PC-9 (cell line): ENCODE measurements at places on chromosomes 2 and 18. TPM values are rescaled to one million over a fixed set of nuclear protein-coding genes. Genes with fewer than 3 reads are reported as not detected.

CLHC1 gene
- total RNA-seq = 20.5 and 27.1 TPM in 2 replicates

DNA sequence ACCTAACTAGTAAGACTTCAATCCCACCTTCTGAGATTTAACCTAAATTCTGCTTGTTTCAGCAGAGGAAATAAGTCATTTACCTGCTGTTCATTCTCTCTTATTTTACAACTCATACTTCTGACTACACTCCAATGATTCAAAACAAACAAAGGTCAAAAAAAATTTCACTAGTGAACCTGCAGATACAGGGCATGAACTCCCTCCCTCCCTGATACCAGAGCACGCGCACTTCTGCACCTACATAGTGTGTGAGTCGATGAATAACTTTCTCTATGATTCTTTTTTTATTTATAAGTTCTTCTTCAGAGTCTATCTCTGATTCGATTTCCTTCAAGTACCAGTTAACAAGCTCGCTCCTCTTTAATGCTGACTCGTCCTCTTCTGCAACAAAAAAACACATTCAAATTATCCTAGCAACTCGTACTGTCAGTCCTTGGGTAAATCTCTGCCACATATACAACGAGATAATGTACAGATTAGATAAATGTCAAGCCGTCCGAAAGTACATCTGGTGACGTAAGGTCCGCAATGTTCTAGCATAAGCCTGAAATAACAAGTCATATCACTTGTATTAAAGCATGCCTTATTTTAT, 7.4 kb upstream of the LCT start:
- peaks cover 9% of the 10 kb centered on the region; the same call in 1 of the 2 replicates for H3K36me3 ChIP-seq
- no peaks in the 10 kb centered on the region for H3K27me3 ChIP-seq
- H3K4me1 ChIP-seq = no peaks in the 10 kb centered on the region
- H3K4me3 ChIP-seq = no peak overlapping the region

- no peak overlapping the region for H3K27ac ChIP-seq
- no peaks in the 10 kb centered on the region for H3K27me3 ChIP-seq
- H3K36me3 ChIP-seq = no peaks in the 10 kb centered on the region
- DNase-seq = no peak
Observed at GRCh38 chr2:181602017-181602416, 54.9 kb downstream of the CERKL start.

- peaks cover 20% of the 10 kb centered on the region for H3K4me1 ChIP-seq
- H3K27ac ChIP-seq = peak overlapping the region; percentile 62
- no peak overlapping the region for H3K4me3 ChIP-seq
- H3K36me3 ChIP-seq = no peaks in the 10 kb centered on the region
- no peaks in the 10 kb centered on the region for H3K27me3 ChIP-seq
Observed at GRCh38 chr2:152513681-152514080, 178.7 kb downstream of the FMNL2 start.

DNA sequence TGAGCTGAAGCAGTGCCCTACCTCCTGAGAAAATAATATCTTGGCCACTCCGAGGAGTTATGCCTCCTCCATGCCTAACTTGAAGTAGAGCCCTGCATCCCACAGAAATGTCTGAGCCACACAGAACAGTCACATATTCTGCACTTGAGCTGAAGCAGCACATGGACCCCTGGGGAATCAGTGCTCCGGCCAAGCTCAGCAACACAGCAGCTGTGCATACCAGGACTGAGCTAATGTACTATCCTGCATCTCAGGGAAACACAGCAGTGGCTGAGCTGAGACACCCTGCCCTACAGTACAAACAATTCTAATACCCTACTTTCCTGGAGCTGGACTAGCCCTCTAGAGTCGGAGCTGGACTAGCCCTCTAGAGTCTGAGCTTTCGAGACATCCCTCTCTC, 166.9 kb downstream of the ZNF516 start:
- H3K36me3 ChIP-seq = no peaks in the 10 kb centered on the region
- no peak overlapping the region for H3K27ac ChIP-seq
- peaks cover 40% of the 10 kb centered on the region; the same call in 1 of the 2 replicates for H3K27me3 ChIP-seq

NPPC gene
- total RNA-seq = not detected in 2 replicates

OTOS gene
- not detected in 2 replicates for total RNA-seq

DNA sequence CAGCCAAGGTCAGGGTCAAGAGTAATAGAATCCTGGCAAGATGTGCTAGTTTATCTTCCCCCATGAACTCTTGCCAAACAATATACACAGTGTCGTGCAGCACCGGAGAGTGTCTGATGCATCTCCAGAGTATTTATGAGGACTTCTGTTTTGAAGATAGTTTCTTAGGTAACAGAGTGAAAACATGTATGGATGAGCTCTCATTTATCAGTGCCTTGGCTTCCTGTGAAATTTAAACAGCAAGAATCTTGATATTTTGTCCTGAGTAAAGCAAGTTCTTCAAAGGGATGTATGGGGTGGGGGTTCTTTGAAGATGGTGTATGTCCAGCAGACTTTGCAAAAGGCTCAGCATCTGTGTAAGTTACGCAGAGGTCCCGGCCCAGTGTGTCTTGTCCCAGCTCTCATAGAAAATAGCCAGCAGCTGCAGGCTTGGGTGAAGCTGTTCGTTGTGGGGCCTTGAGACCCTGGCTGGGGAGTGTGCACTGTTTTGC, 361.0 kb upstream of the NT5C1B start:
- no peaks in the 10 kb centered on the region for H3K36me3 ChIP-seq
- H3K27me3 ChIP-seq = no peaks in the 10 kb centered on the region
- DNase-seq = peak; percentile 19
- peaks cover 34% of the 10 kb centered on the region for H3K4me1 ChIP-seq
- no peak overlapping the region for H3K4me3 ChIP-seq
- H3K27ac ChIP-seq = no peak overlapping the region

GRCh38 chr2:111676291-111676822, 207.6 kb downstream of the ANAPC1 start:
- no peaks in the 10 kb centered on the region for H3K27me3 ChIP-seq
- H3K36me3 ChIP-seq = no peaks in the 10 kb centered on the region
- no peak for DNase-seq
- no peak overlapping the region for H3K27ac ChIP-seq
- H3K4me1 ChIP-seq = no peaks in the 10 kb centered on the region

TTN gene
- not detected in 2 replicates for total RNA-seq

DLGAP1 gene
- 0.13 TPM in 1 of 2 replicates, not detected in the other for total RNA-seq

- H3K27me3 ChIP-seq = no peaks in the 10 kb centered on the region
- peaks cover 11% of the 10 kb centered on the region for H3K4me1 ChIP-seq
- no peak for DNase-seq
- no peaks in the 10 kb centered on the region for H3K36me3 ChIP-seq
- no peak overlapping the region for H3K4me3 ChIP-seq
Observed at GRCh38 chr2:152050341-152050740, 48.5 kb downstream of the CACNB4 start.

TMEM214 gene
- total RNA-seq = 60.9 and 65.6 TPM in 2 replicates

DNA sequence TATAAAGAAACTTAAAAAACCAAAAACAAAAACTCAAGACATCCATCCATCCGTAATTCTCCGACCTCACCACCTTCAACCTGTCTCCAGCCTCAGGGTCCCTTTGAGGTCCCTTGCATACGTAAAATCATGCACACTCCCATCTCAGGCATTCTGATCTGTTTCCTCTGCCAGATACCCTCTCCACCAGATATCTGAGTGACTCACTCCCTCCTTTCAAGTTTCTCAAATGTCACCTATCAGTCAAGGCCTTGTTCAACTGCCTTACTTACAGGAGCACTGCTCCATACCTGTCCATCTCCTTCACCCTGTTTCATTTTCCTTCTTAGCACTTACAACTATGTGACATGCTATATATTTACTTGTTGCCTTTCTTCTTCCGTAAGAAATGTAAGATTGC, 369.3 kb downstream of the NBAS start:
- DNase-seq = no peak
- 0 out of 2 replicates have a peak, but pooled peaks cover 5% of the 10 kb centered on the region for H3K4me1 ChIP-seq
- H3K36me3 ChIP-seq = no peaks in the 10 kb centered on the region
- H3K27me3 ChIP-seq = no peaks in the 10 kb centered on the region
- H3K27ac ChIP-seq = no peak overlapping the region
- H3K4me3 ChIP-seq = no peak overlapping the region

- H3K4me1 ChIP-seq = peaks cover 20% of the 10 kb centered on the region
- no peaks in the 10 kb centered on the region for H3K36me3 ChIP-seq
- no peak overlapping the region for H3K27ac ChIP-seq
- H3K27me3 ChIP-seq = no peaks in the 10 kb centered on the region
- no peak overlapping the region for H3K4me3 ChIP-seq
Observed at GRCh38 chr18:35490894-35491699, 6.7 kb downstream of the INO80C start.

TLX2 gene
- 3.1 and 3.8 TPM in 2 replicates for total RNA-seq

REG1B gene
- total RNA-seq = not detected in 2 replicates

- DNase-seq = no peak
- peaks cover 19% of the 10 kb centered on the region for H3K4me1 ChIP-seq
- no peaks in the 10 kb centered on the region for H3K27me3 ChIP-seq
- no peaks in the 10 kb centered on the region for H3K36me3 ChIP-seq
- H3K4me3 ChIP-seq = no peak overlapping the region
Observed at GRCh38 chr2:216583606-216584005, 49.6 kb upstream of the IGFBP2 start.

DNA sequence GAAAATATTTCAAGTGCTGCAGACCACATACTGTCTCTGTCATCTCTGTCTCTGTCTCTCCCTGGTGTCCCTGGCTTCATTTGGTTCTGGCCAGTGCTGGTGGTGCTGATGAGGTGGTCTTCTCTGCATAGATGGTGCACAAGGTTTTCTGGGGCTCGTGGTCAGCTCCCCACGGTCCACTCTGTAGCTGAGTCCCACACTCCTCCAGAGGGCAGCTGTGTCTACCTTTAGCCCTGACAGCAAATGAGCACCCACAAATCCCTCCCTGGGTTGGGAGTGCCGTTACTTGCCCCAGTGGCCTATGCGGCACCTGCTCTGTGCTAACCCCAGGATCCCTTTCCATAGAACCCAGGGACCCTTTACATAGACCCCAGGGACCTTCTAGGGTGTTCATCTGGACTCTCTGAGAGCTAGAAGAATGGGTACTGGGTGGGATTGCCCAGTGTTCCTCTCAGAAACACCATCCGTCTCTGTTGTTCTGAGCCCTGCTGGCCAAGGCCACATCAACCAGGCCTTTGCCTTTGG, 129.3 kb downstream of the CAPN13 start:
- DNase-seq = peak; percentile 13
- no peak overlapping the region for H3K4me3 ChIP-seq
- no peaks in the 10 kb centered on the region for H3K4me1 ChIP-seq
- H3K36me3 ChIP-seq = no peaks in the 10 kb centered on the region

C2orf42 gene
- total RNA-seq = 12.7 and 14.3 TPM in 2 replicates

TM4SF20 gene
- not detected in 2 replicates for total RNA-seq

DNA sequence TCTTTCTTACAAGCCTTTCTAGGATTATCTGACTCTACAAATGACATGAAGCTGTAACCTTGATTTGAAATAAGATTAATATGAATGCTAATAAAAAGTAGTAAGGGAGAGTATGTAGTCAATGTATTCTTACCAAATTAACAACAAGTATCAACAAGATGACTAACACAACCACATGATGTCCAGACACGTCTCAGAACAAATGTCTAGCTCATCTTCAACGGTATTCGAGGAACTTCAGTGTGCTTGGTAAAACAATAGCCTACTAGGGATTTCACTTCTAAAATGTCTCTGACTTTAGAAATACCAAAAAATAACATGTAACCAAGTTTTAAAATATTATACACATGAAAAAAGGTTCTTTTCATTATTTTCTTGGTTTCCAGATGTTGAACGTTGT, 3.4 kb downstream of the HDLBP start:
- H3K27me3 ChIP-seq = no peaks in the 10 kb centered on the region
- no peak overlapping the region for H3K27ac ChIP-seq
- peaks cover 22% of the 10 kb centered on the region; the same call in 1 of the 2 replicates for H3K36me3 ChIP-seq
- no peak overlapping the region for H3K4me3 ChIP-seq
- peaks cover 11% of the 10 kb centered on the region for H3K4me1 ChIP-seq
- no peak for DNase-seq

GRCh38 chr2:113910110-113910717, 20.3 kb downstream of the ACTR3 start:
- no peaks in the 10 kb centered on the region for H3K27me3 ChIP-seq
- H3K27ac ChIP-seq = no peak overlapping the region
- no peak for DNase-seq
- H3K4me3 ChIP-seq = no peak overlapping the region
- H3K36me3 ChIP-seq = no peaks in the 10 kb centered on the region; the same call in 1 of the 2 replicates

DNA sequence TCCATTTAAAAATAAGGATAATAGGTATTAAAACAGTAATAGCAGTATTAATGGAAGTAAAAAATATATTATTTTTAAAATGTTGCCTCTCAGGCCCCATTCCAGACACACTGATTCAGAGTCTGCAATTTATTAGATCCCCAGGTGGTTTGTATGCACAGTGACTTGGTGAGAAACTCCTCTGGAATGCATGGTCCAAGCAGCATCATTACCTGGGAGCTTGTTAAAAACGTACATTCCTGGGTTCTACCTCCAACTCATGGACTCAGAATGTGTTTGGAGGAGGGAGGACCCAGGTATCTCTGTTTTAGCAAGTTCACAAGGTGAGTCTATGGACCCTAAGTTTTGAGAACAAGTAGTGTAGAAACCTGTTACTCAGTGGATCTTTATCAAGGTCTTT, 95.6 kb downstream of the ITGA4 start:
- no peaks in the 10 kb centered on the region for H3K36me3 ChIP-seq
- H3K4me1 ChIP-seq = peaks cover 10% of the 10 kb centered on the region
- H3K27ac ChIP-seq = no peak overlapping the region
- peak; percentile 85 for DNase-seq
- no peak overlapping the region for H3K4me3 ChIP-seq

SLC19A3 gene
- total RNA-seq = 4.3 and 4.5 TPM in 2 replicates

- H3K4me1 ChIP-seq = no peaks in the 10 kb centered on the region
- no peak for DNase-seq
- 0 out of 2 replicates have a peak, but pooled peaks cover 2% of the 10 kb centered on the region for H3K36me3 ChIP-seq
- no peaks in the 10 kb centered on the region for H3K27me3 ChIP-seq
Observed at GRCh38 chr2:170086751-170087412, 91.1 kb upstream of the MYO3B start.

UGT1A3 gene
- total RNA-seq = 60.3 and 67.1 TPM in 2 replicates

GRCh38 chr2:204494681-204495080, 50.6 kb upstream of the PARD3B start:
- H3K36me3 ChIP-seq = no peaks in the 10 kb centered on the region
- H3K4me3 ChIP-seq = no peak overlapping the region
- H3K4me1 ChIP-seq = no peaks in the 10 kb centered on the region

- no peaks in the 10 kb centered on the region for H3K36me3 ChIP-seq
- H3K4me1 ChIP-seq = no peaks in the 10 kb centered on the region
- no peaks in the 10 kb centered on the region for H3K27me3 ChIP-seq
- no peak overlapping the region for H3K4me3 ChIP-seq
- DNase-seq = no peak
- no peak overlapping the region for H3K27ac ChIP-seq
Observed at GRCh38 chr2:181621779-181622490, 35.0 kb downstream of the CERKL start.

TUBA3E gene
- total RNA-seq = not detected in 2 replicates

GEN1 gene
- total RNA-seq = 14.4 and 28.3 TPM in 2 replicates

DNA sequence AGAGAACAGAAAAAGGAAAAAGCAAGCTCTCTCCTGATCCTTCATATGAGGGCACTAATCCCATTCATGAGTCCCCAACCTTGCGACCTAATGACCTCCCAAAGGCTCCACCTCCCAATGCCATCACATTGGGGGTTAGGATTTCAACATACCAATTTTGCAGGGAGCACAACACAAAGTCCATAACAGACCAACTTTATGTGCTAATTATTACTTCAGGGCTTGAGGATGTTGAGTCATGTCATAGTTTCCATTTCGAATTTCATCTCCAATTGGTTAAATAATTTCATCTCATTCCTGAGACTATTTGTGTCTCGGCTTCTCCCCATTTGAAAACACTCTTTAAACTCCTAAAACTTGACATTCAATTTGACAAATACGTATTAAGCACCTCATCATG, 69.9 kb upstream of the KLF7 start:
- no peaks in the 10 kb centered on the region for H3K36me3 ChIP-seq
- no peak for DNase-seq
- H3K27ac ChIP-seq = no peak overlapping the region
- H3K4me3 ChIP-seq = no peak overlapping the region

GRCh38 chr18:77376043-77376732, 126.5 kb downstream of the GALR1 start:
- H3K4me3 ChIP-seq = no peak overlapping the region
- H3K27me3 ChIP-seq = peaks cover 68% of the 10 kb centered on the region

- no peak for DNase-seq
- H3K36me3 ChIP-seq = no peaks in the 10 kb centered on the region
- no peak overlapping the region for H3K27ac ChIP-seq
Observed at GRCh38 chr2:204357286-204357685, 188.0 kb upstream of the PARD3B start.
